ENCODE measurements at places on chromosomes 4 and X.

GRCh38 chr4:39367166-39367565 is 1.0 kb upstream of the RFC1 start:
- DNase-seq: no peak

DNA sequence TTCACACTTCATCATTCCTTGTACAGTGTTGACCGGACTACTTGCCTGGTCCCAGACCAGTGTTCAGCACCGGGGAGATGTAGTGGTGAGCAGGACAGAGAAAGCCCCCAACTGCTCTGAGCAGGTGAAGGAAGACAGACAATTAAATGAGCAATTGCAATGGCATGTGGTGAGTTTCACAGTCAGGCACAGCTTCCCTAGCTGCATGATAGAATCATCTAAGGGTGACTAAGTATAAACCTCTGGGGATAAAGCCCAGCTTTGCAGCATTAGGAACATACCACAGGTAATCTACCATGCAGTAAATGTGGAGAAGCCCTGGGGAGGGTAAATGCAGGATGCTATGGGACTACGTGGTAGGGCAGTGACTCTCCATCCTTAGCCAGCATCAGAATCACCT is 47.8 kb downstream of the TMA16 start:
- no peak for DNase-seq

DNA sequence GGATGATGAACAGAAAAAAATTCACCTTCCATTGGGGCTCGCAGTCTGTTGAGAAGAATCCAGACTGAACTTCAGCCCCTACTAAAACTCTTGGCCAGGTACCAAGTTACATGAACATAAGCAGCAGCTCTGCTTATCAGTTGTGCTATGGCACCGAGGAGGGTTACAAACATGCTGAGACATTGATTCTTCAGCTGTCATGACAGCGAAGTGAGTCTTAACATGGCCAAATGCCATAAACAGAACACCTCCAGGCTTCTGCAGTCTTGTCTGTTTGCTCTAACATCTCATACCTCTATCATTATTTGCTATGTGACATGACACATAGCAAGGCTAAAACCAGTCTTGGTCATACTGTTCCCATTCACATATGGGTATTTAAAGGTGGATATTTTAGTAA is 521.5 kb downstream of the GRID2 start:
- DNase-seq: no peak

- DNase-seq: no peak
Observed at GRCh38 chrX:10554612-10555270, 65.6 kb downstream of the MID1 start.

GRCh38 chrX:35040871-35041270 is 98.3 kb downstream of the FAM47B start:
- no peak for DNase-seq

GRCh38 chr4:8269535-8270417 is at the start of gene HTRA3:
TSS of gene HTRA3 (plus strand) at chr4:8269754. CDS start at chr4:8269969, 215 bp downstream.
- peak; percentile 60 for DNase-seq

DNA sequence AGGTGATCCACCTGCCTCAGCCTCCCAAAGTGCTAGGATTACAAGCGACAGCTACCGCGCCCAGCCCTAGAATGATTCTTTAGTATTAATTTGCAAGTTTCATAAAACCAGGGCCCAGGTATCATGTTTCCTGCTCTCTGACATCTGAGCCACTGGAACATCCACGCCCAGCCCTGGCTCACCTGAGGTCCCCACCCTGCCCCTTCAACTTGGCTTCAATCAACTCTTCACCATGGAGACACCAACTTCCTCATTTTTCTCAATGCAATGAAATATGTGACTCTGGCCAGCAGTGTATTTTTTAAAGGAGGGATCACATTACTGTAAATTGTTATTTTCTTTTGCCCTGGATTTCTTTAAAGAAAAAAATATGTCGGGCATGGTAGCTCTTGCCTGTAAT is 3.9 kb downstream of the PRSS12 start:
- DNase-seq: no peak

DNA sequence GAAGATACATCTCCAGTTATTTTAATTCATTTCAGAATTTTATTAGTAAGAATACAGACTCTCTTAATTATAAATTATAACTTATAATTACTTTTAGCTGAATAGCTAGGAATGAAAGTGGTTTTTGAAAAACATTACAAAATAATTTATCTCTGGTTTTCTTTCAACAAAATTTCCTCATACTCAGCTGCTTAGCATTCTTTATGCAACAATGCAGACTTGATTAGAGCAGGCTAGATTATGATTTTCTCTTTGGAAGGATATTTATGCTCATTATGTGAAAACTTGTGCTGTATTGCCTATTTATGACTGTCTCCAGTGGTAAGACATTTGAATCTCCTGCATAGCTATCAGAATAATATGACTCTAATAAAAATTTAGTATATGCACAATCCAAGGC is 2023.7 kb downstream of the C4orf33 start:
- no peak for DNase-seq

GRCh38 chr4:105934386-105934785 is 39.1 kb downstream of the NPNT start:
- DNase-seq: no peak

DNA sequence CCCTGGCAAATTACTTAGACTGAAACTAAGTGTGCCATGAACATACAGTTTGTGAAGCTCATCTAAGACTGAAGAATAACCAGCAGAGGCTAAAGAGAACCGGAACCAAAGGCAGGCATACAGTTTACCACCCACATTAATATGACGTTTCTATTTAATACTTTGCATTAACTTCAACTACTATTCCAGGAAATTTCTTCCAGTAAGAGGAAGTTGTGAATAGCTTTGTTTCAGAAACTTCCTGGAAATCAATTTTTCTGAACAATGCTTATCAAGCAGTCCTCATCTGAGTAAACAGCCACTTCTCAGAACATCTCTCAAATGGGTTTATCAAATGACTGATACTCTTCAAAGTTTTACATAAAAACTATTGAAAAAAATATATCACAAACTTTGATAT is 252.7 kb downstream of the OPHN1 start:
- DNase-seq: no peak

GRCh38 chr4:79467246-79467932 is 59.4 kb upstream of the GK2 start:
- no peak for DNase-seq

DNA sequence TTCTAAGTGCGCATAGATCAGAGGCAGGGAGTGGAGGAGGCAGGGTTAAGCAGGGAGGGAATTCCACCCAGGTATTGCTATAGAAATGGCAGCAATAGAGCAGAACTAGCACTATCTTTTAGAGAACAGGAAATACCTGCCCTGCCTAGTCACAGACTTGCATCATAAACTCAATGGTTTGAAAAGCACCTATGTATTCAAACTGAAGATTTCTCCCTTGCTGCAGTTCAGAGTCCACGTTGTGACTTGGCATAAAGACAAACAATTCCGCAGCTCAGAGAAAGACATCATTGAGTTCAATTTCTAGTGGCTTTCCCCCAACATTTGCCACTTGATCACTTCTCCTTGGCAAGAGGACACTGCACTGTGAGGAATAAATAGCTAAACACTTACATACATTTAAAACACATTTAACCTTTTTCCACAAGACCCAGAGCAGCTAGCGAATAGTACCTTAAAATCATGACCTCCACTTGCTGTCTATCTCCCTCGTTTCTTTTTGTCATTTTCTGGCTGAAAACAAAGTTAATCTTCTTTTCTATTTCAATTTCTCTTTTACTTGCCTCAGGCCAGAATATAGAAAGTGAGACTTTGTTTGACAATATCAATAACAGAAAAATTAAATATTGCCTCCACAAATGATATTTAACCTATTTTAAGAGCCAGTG is 42.4 kb downstream of the SLC7A11 start:
- no peak for DNase-seq

GRCh38 chr4:111475001-111475400 is 670.3 kb upstream of the FAM241A start:
- peak; percentile 32 for DNase-seq

DNA sequence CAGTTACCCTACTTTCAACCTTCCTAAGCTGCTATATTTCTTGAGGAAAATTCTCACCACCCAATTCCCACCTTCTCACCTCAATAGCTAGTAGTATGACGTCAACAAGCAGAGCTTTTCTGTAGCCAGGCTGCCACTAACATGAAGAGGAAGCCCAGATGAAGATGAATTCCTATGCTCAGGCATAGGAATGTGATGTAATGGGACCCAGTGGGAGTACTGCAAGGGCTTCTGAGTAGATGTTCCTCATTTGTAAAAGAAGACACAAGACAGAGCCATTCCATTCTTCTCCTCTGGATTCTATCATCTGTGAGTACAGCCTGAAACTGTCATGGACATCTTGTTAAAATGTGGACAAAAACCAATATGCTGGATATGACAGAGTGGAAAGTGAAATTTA is 81.6 kb upstream of the KLF3 start:
- no peak for DNase-seq

DNA sequence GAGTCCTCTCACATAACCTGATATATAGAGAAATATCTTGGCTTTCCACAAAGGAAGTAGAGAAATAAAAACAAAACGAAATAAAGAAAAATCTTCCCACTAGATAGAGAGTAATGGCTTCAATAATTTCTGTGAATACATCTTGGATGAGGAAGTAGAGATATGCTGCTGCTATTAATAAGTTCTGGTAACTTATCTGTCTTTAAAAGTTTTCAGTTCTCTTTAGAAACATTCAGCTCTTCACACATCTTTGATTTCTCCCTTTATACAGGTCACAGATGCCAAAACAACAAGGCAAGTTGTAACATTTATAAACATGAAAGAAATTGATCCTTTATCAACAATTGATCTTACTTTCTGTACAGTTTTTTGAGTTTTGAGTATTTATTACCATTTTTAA is 615.8 kb downstream of the TRAM1L1 start:
- DNase-seq: no peak

GRCh38 chr4:42412251-42412650 is 15.0 kb downstream of the SHISA3 start:
- no peak for DNase-seq

GRCh38 chr4:186700746-186701145 is 22.9 kb downstream of the FAT1 start:
- no peak for DNase-seq

- no peak for DNase-seq
Observed at GRCh38 chr4:57168982-57169381, 58.8 kb upstream of the IGFBP7 start.

DNA sequence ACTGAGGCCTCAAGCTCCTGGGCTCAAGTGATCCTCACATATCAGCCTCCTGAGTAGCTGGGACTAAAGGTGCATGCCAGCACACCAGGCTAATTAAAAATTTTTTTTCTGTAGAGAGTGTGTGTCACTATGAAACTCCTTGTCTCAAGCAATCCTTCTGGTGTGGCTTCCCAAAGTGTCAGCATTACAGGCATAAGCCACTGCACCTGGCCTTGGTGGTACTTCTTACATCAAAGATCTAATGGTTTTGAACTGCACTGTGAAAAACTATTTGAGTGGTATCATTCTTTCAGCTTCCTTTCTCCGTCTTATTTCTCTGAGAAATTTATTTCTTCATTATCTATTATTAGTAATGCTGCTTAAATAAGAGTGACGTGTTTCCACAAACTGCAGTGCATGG is 98.5 kb downstream of the UNC5C start:
- no peak for DNase-seq

DNA sequence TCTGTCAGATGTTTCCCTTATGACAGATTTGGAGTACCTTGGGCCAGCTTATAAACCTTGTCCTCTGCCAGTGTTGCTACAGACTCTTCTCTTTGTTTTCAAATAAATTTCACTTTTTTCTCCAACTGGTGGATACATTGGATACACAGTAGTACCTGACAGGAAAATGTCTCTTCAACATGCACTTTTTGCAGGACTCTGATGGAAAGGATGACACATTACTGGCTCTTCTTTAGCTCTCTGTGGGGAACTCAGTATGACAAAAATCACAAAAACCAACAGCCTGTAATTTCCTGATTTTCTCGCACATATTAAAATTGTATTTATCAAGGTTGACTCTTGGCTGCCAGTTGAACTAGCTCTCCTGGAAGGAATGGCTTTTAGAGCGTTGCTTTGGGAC is 61.3 kb upstream of the GIMD1 start:
- no peak for DNase-seq

- DNase-seq: no peak
Observed at GRCh38 chrX:119853444-119853843, 681 bp upstream of the UPF3B start.

- DNase-seq: no peak
Observed at GRCh38 chr4:38385093-38386004, 278.6 kb upstream of the KLF3 start.

DNA sequence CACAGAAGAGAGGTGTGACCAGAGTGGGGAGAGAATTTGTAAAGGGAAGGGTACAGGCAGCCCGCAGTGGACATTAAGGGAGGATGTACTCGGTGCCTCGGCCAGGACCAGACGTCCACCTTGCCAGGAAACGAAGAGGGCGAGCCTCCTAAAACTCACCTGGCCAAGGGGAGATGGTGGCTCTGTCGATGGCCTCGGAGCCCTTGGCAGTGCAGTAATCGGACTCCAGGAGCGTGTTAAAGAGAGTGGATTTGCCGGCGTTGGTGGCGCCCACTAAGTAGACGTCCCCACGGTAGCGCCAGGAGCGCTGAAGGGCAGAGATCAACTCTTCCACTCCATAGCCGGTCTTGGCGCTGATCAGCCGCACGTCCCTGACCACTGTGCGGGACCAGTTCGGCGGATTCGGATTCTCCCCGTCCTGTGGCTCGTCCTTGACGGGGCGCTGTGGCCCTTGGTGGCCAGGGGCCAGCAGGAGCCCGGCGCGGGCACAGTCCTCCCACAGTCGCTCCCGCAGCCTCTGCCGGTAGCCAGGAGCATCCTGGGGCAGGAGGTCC is 1.0 kb downstream of the NOA1 start:
- no peak for DNase-seq

GRCh38 chrX:108199041-108199440 is 107.5 kb downstream of the ATG4A start:
- DNase-seq: no peak

DNA sequence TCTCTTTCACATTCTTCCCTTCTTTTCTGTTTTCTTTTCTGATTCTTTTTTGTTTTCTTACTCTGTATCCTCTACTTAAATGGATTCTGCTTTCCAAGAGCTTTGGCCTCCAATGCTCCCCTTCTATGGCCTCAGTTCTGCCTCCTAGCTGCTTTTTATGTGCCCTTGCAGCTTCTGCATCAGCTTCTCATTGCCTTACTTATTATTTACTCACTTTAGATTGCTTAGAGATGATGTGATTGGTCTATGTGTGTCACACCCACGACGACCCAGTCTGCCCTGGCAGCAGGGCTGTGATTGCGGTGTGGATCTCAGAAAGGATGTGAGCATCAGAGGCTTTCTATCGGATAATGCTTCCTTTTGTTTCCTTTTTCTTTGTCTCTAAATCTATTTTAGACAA is 71.8 kb upstream of the SMARCA5 start:
- no peak for DNase-seq

GRCh38 chr4:2357821-2358745 is 60.4 kb downstream of the ZFYVE28 start:
- DNase-seq: no peak

- no peak for DNase-seq
Observed at GRCh38 chr4:137659431-137659830, 127.1 kb upstream of the PCDH18 start.

GRCh38 chr4:80161413-80162058 is 35.8 kb upstream of the PRDM8 start:
- DNase-seq: no peak
